ENCODE measurements at places on chromosomes 2 and 18.

- no peak for DNase-seq
Observed at GRCh38 chr18:10202845-10203321, 251.6 kb upstream of the APCDD1 start.

DNA sequence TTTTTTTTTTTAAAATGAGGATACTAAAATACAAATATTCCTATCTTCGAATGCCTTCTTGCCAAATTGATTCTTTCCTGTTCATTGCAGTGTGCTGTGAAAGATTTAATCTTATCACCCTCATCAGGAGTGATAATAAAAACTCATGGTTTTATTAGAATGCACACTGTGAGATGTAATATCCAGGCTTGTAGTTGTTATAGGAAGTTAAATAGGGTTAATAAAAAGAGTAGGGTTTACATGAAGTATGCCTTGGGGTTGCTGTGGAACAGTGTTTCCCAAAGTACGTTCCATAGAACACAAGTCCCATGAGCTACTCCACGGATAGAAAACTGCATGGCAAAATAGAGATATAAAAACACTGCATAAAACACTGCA, 191.9 kb downstream of the SPP2 start:
- no peak for DNase-seq

- DNase-seq: no peak
Observed at GRCh38 chr2:230877116-230877758, 12.5 kb downstream of the ITM2C start.

- no peak for DNase-seq
Observed at GRCh38 chr2:239826376-239826775, 198.8 kb downstream of the NDUFA10 start.

- no peak for DNase-seq
Observed at GRCh38 chr2:20797096-20797495, 25.8 kb downstream of the LDAH start.

DNA sequence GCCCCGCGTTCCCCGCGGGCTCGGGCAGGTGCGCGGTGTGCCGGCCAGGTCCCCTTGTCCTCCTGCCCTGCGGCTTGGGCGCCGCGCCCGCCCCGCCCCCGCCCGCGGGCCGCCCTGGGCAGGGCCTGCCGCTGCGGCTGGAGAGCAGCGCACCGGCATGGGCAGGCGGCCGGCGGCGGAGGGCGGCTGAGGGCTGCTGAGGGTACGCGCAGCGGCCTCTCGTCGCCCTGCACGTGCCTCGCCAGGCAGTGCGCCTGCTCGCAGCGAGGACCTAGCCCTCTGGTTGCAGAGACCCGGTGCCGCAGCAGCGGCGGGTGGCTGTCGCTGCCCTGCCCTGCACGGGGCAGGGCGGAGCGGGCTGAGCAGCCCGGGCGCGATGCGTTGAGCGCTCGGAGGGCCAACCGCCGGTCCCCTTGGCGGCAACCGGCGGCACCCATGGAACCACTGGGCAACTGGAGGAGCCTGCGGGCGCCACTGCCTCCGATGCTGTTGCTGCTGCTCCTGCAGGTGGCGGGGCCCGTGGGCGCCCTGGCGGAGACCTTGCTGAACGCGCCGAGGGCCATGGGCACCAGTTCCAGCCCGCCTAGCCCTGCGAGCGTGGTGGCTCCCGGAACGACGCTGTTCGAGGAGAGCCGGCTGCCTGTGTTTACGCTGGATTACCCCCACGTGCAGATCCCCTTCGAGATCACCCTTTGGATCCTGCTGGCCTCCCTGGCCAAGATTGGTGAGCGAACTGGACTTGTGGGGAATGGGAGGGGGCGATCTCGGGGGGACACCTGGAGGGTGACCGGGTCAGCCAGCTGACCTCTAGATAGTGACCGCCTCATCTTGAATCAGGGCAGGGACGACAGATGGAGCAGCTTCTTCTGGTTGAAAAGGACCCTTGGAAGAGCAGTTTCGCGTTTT, at the start of gene SLC9A2:
Gene SLC9A2, plus strand, starts transcription at position 140 of the 906 bp plus-strand sequence. Its CDS starts 296 bp downstream, at position 436.
- no peak for DNase-seq

DNA sequence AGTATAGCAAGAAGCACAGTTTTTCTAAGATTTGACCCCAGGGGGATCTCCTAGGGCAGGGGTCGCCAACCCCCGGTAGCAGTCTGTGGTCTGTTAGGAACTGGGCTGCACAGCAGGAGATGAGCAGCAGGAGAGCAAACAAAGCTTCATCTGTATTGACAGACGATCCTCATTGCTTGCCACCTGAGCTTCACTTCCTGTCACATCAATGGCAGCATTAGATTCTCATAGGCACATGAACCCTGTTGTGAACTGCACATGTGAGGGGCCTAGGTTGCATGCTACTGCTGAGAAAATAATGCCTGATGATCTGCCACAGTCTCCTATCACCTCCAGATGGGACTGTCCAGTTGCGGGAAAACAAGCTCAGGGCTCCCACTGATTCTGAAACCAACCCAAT, 136.2 kb downstream of the RGPD3 start:
- DNase-seq: no peak

- no peak for DNase-seq
Observed at GRCh38 chr2:233353101-233353768, 1.1 kb upstream of the DGKD start.

GRCh38 chr2:74578408-74578807, 23.9 kb downstream of the DOK1 start:
- no peak for DNase-seq

DNA sequence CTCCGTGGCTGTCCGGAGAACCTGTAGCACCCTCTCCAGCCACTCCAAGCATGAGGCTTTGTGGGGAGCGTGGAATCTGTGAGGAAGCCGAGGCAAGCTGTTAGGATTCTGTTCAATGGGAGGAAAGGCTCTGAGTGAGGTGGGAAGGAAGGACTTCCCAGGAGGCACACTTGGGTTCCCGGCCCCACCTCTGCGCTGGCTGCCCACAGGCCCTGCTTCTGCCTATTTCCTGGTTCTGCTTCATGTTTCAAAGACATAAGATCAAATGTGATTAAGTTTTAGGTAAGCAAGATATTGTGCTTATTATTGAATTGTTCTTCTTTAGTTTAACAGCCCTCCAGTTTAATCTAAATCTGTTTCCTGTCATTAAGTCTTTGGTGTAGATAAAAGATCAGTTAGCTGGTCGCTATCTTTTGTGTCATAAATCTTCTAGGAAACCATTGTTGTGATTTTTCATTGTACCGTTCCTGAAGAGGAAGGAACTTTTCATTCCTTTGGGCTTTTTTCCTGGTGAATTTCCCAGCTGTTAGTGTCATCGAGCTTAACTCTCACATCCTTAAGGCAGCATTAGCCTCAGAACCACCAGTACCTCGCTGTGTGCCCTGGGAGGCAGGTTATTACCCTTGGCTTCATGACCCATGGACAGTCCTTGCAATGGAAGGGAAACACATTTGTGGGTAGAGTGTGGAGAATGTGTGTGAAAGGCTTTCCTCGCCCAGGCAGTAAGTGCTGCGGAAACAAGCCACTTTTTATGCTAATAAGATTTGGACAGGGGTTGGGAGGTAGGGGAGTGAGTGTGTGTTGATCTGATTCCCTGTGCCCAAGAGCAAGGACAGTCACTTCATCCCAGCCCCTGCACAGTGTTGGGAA, 61.9 kb upstream of the ALPP start:
- no peak for DNase-seq

DNA sequence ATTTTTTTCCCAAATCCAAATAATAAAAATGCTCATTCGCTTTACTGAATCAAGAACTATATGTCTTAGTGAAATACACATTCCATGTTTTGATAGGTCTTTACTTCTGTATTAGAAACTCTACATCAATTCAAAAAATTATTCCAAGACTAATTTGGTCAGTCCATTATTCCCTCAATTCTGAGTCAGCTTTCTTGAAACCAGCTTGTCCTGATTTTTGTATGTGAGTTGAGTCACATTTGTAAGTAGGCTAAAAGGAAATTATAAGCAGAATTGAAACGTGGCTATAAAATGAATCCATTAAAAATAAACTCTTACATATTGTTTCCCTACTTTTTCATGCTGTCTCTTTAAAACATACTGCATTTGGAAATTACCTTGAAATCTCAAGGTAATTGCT, 113.0 kb downstream of the DNER start:
- DNase-seq: no peak

DNA sequence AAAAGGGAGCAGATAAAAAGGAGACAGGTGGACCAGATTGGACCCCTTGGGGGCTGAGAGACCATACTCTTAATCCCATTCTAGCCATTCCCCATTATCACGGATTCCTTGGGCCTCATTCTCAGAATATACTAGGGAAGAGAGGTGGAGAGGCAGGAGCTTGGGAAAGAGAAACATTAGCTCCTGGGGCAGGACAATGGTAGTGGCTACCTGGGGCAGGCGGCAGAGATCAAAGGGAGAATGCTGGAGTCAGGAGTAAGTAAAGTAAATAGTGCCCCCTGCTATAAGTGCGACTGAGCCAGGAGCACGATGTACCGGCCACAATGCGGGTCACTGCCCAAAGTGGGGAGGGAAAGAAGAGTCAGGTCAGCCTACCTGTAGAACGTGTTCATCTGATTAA, 20.4 kb upstream of the IHH start:
- DNase-seq: no peak

- no peak for DNase-seq
Observed at GRCh38 chr2:6443061-6443823, 422.5 kb downstream of the CMPK2 start.

DNA sequence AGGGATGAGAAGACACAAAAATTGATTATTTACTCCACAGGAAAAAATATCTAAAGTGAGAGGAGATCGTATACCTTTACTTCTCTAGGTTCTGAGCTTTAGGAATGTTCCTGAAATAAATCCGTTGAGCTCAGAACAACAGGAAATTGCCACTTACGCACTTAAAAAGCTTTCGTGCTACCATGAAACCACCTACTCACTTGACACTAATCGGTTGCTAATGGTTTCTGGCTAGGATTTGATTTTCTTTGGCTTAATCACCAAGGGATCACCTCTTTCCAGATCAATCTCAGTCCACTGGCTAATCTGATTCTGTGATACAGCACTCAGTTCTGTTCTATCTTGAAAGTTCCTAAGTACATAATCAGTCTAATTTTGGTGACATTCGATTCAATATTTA, 419.6 kb downstream of the DLGAP1 start:
- DNase-seq: no peak

- DNase-seq: no peak
Observed at GRCh38 chr2:241808721-241809382, at the start of gene NEU4. Gene NEU4 (plus strand): TSS chr2:241809193. CDS start chr2:241814485, 5,292 bp downstream.

- no peak for DNase-seq
Observed at GRCh38 chr2:174343343-174343622, 8.5 kb downstream of the SP9 start.

DNA sequence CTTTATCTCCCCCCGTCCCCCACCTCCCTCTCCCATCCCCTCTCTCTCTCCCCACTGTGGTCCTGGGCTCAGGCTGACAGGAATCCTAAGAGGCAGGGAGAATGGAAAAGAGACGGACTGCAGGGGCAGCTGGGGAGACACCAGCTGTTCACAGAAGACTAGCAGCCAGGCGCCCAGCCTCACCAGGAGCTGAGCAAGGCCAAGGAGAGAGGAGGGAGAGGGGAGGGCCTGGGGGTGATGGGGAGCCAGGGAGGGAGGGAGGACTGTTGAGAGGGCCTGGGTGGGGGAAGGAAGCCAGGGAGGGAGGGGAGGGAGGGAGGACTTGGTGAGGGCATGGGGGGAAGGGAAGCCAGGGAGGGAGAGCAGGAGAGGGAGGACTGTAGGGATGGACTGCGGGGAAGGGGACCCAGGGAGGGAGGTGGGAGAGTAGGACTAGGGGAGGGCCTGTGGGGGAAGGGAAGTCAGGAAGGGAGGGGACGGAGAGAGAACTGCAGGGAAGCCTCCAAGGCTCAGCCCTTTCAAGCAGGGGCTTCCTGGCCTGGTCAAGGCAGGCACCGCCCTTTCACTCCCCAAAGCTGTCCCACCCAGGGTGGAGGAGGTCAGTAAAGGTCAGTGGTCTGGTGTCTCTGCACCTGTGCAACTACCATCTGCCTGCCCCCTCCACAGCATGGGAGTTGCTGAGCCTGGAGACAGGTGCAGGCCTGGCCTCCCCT, 517.7 kb upstream of the MYT1L start:
- no peak for DNase-seq

DNA sequence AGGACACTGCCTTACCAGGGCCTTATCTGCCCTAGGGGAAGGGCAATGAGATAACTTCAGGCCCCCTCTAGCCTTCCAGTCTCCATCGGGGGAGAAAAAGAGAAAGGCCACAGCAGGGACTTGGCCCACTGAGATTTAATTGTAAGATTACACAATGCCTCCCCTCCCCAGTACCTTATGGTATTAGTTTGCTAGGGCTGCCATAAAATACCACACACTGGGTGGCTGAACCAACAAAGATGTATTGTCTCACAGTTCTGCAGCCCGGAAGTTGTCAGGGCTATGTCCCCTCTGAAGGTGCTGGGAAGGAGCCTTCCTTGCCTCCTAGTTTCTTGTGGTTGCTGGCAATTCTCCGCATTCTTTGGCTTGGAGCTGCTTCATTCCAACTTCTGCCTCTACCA, 34.8 kb upstream of the SPATA3 start:
- no peak for DNase-seq

DNA sequence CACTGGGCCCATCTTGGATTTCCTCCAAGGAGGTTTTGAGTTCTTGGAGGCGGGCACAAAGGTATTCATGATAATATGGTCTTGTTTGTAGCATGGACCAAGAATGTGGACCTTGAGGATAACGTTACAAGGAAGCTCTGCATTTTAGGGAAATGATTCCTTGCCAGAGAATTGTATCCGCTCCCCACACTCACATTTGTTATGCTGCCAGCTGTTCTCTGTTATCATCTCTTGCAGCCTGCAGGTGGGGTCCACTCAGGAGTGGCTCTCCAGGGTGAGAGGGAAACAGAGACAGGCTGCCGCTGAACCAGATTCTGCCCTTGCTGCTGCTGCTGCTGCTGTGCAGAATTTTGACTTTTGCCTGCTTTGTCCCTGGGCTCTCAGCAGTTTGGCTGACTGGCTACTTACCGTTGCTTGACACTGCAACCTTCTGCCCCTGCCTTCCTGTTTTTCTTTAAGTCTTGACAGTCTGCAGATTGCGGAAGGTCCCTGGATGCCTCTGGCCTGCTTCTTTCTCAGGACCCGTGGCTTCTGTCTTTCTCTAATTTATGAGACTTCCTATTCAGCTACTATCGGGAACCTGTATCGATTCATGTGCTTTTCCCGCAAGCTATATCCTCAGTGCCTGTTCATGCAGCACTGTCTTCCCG, 122.3 kb upstream of the DOCK10 start:
- DNase-seq: no peak

DNA sequence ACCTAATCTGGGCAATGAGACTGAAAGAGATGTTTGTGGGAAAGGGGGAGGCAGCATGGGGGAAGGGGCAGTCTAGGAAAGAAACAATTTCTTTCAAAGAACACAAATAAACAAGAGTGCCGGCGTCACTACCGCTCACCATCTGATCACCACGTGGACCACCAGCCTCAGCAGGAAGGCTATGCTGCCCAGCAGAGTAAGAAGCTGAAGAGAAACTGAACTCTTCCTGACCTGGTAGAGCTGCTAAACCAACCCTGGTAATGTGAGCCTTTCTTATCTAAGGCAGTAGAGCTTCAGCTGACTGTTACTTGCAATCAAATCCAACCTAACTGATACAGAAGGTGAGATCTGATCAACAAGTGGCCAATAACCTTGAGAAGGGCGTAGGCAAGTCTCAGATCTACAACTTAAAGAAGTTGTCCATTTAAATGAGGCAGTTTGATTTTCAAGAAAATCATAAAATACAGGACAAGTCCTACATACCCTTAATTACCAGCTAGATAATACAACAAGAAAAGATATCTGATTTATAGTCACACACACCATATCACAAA, 44.2 kb upstream of the SPTBN1 start:
- no peak for DNase-seq

GRCh38 chr18:13422541-13423147, 204.1 kb downstream of the LDLRAD4 start:
- no peak for DNase-seq

- DNase-seq: no peak
Observed at GRCh38 chr2:95333888-95334338, 36.8 kb downstream of the KCNIP3 start.

- no peak for DNase-seq
Observed at GRCh38 chr2:26974352-26974751, 3.9 kb downstream of the MAPRE3 start.
